ENCODE measurements at places on chromosomes 12 and 14.
A peak's percentile ranks its signal among the peaks of the same experiment; 100 is the strongest.

DNA sequence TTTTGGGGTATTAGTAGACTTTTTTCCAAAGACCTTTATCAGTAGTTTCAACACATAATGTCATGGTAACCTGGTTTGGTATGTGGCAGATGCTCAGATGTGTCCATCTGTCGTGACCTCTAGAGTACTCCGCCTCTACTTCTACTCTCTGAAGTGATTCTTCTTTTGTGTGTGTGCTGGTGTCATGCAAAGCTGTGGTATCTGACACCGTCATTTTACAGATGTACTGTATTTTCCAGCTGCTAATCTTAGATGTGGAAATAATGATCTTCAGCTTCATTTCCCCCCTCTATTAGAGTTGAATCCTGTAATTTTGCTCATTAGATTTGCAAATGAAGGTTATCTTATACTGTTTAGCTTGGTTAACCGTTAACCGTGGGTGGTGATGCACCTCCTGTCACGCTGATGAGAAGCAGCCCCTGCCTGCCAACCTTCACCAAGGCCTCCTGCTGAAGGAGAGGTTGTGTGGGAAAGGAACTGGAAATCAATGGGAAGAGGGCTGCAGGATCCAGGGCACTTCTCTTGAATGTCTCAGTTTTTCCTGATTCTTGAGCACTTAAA lies 222.4 kb upstream of the AMIGO2 start:
- DNase-seq = no peak

- no peak for DNase-seq
These were observed 276.5 kb upstream of the AMIGO2 start for GRCh38 chr12:47356129-47356700.

DNA sequence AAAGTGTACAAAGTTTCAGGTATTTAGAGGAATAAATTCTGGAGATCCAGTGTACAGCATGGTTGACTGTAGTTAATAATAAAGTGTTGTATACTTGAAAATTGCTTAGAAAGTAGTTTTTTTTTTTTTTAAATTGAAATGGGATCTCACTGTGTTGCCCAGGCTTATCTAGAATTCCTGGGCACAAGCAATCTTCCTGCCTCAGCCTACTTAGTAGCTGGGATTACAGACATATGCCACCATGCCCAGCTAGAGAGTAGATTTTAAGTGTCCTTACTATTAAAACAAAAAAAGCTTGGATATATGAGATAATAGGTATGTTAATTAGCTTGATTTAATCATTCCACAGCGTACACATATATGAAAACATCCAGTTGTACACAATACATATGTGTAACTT lies 27.7 kb downstream of the FUT8 start:
- no peak for DNase-seq

DNA sequence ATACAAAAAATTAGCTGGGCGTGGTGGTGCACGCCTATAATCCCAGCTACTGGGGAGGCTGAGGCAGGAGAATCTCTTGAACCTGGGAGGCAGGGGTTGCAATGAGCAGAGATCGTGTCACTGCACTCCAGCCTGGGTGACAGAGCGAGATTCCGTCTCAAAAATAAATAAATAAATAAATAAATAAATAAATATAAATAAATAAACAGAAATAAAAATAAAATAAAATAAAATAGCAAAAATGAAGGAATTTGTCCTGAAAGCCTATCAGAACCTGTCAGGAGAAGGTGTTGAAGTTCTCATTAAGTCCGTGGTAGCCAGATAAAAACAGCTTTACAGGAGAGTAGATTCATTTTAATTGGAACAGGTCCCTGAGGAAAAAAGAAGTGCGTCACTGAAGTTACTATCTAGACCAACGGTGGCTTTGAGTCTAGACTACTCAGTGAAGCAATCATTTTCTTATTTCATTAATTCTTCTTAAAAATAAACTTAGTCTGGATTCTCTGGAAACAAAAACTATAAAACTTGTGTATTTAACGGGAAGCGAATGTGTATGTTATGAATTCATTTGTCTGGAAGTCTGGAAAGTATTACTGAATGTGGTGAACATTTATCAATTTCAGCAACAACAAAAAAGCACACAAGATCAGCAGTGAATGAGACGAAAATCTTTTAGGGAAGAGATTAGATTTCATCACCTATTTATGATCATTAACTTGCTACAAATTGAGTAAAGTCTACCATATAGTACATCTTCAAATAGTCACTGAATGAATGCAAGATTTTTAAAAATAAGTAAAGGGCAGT lies 248.5 kb upstream of the PDE3A start:
- no peak for DNase-seq

- DNase-seq = no peak
These were observed 6.5 kb upstream of the HCFC2 start for GRCh38 chr12:104057771-104058197.

DNA sequence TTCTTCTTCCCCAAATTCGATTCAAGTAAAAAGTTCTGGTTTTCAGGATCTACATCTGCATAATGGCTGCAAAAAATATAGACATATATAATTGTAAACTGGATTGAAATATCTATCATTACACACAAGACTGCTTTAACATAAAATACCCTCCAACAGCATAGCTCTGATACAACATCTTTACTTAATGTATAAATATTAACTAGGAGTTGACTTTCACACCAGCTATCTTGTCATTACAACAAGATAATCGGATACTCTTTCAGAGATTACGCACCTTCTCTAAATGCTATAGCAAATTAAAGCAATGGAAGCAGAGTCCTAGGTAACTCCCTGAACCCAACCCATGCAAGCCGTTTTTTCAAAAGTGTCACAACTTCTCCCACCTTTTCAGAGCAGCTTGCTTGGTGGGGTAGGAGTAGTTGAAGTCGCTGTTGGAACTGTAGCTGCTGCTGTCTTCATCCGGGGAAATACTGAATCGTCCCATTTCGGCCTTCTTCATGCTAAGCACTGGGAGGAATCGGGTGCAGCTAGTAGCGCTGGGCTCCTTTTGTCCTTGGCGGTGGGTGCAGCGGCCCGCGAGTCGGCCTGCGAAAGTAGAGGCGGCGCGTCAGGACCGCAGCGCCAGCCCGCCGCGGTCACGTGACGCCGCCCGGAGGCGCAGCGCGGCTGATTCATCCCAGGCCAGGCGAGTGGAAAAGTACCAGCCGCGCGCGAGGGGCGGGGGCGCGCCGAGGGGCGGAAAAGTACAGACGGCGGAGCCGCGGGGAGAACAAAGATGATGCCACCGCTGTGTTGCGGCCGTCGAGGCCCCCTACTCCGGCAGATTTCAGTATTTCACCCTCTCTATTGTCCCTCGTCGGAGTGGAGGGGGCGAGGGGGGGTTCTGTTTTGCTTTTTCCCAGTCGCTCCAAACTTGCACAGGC lies 1.5 kb downstream of the SLC38A2 start:
- DNase-seq = peak; percentile 88

GRCh38 chr14:99067141-99067920 lies 204.7 kb downstream of the BCL11B start:
- DNase-seq = no peak

DNA sequence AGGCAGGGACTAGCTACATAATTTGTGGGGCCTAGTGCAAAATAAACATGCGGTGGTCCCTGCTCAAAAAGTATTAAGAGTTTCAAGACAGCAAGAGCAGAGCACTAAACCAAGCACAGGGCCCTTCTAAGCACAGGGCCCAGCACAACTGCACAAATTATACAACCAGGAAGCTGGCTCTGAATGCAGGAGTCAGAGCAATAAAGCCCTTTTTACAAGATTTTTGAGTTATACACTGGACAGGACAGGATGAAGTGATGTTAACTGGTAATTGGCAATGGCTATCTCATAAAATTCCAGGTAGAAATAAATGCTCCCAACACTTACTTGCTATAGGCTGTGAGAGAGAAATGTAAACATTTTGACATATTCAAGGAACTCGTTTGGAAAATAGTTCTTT lies 86.2 kb upstream of the GPHB5 start:
- DNase-seq = no peak

- no peak for DNase-seq
These were observed 193.1 kb upstream of the FAR2 start for GRCh38 chr12:28955931-28956330.

DNA sequence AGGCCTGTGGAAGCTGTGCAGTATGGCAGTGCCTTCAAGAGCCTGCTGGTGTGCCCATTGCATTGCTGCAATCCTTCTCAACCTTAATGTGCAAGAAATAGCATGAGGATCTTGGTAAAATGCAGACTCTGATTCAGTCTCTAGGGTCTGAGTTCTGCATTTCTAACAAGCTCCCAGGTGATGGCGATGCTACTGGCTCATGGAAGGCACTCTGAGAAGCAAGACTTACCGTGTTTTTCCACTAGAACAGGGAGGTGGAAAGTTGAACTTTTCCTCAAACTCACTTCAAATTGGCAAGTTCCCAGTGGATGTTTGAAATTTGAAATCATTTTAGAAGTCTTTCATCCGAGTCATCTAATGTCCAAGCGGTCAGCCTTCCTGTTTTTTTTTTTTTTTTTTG lies 55.5 kb downstream of the MYRFL start:
- no peak for DNase-seq

DNA sequence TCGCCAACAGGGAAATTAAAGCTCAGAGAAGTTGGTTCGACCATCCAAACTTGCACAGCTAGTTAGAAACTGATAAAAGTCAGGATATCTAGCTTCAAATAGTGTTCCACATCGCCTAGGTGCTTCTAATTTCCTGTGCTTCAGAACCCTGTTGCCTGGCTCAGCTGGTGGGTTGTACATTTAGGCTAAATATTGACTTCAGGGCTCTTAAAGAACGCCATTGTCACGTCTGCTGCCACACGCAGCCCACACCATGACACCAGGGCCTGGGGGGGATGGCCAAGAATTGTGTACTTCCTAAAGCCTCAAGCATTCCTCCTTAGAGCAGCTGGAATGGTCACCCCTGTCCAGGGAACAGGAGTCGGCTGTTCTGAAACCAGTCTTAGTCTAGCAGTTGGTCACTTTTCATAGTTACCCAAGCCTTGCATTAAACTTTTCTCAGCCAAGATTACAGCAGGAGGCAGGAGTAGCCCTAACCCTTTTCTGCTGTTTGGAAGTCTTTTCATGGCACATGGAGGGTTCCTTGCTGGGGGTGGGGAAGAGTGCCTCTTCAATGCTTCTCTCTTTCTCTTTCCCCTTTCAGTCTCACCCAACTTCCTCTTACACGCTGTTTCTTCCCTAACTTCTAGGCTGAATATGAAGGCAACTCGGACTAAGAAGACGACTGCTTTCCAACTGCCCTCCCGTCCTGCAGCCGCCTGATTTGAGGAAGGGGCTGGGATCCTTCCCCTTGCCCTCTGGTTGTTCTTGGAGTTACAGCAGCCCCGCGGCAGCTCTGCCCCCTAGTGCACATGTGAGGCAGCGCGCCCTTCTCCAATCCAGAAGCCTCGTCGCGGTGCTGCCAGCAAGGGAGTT lies 17.1 kb downstream of the FOS start:
- DNase-seq = peak; percentile 78

DNA sequence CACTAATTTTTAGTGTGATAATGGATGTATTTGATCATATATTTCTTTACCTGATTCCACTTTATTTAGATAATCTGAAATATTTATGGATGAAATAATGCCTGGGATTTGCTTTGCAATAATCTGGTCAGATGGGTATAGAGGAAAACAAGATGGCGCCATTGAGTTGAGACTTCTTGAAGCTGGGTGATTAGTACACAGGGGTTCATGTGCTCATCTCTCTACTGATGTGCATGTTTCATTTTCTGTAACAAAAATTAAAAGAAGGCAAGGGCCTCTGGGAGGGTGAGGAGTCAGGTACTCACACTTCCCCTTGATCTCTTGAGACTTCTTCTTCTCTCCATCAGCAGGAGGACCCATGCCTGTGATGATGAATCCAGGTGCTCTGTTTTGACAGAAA lies 61.8 kb downstream of the GCH1 start:
- no peak for DNase-seq

- DNase-seq = no peak
These were observed 4.2 kb upstream of the FICD start for GRCh38 chr12:108510836-108511235.

DNA sequence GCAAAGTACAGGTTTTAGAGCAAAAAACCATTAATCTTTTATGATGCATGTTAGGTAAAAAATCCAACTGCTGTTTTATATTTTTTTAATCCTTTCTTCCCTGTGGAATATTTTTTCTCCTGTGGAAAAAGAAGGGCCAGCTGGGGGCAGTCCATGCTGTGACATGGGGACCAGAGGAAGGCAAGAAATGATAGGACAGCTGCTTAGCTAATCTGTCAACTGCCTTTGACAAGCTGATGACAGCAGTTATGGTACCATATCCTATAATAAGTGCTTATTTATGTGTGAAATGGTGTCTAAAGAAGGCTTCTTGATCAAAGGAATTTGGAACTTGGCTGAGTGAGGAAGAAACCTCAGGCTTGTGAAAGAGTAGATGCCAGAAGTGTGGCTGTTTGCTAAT lies 452.4 kb upstream of the NOVA1 start:
- DNase-seq = no peak

DNA sequence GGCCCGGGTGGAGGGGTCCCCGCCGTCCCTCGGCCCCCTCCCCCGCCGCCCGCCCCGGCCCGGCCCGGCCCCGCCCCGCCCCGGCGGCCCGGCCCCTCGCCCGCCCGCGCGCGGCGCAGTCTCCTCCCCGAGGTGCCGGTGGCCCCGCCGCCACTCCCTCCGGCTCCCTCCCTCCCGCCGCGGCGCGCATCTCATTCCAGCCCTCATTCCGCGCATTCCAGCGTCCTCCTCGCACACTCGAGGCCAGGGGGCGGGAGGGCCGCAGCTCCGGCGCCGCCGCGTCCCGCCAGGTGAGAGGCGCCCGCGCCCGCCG lies at the start of gene TEAD4:
TEAD4 (plus strand) TSS at position 206 of the 313 bp plus-strand sequence.
- DNase-seq = no peak

DNA sequence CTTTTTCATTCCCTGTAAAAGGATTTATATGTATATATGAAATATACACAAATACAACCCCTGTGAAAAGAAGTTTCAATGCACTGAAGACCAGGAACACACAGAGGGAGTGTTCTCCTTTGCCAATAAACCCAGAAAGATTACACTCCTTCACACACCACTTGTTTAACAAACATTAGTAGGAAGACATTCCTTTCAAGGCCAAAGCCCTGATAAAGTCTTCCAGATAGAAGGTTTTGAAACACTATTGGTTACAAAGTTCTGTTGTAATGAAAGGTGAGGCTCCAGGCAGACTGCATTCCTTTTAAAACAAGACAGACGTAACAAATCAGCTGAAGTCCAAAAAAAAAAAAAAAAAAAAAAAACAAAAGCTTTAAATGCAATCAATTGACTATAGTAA lies 81.0 kb downstream of the PTPN21 start:
- no peak for DNase-seq

GRCh38 chr14:32075672-32076277 lies 1.3 kb upstream of the ARHGAP5 start:
- DNase-seq = no peak

GRCh38 chr12:20963762-20964161 lies 153.3 kb downstream of the SLCO1B3 start:
- no peak for DNase-seq

GRCh38 chr12:26830363-26830762 lies 2.6 kb downstream of the ITPR2 start:
- no peak for DNase-seq

DNA sequence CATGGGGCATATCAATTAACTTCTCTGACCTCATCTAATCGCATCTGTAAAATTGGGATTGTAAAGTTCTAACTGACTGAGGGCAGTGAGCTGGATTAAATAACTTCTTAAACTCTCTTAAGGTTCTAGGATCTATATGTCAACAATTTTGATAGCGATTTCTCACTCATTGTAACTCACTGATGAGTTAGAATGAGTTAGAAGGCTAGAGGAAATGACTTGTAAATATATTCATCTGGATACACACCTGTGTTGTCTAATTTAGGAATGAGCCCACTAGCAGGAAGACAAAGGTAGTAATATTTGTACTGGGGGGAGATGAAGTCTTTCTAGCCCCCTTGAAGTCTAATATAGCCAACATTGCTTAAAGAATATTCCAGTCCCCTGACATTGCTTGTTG lies 46.3 kb upstream of the CERS5 start:
- no peak for DNase-seq

Measured in hippocampal formation (tissue), 2 donors.